Left renal pelvis (tissue), 4 donors: ENCODE measurements at places on chromosomes 2 and 18.

DNA sequence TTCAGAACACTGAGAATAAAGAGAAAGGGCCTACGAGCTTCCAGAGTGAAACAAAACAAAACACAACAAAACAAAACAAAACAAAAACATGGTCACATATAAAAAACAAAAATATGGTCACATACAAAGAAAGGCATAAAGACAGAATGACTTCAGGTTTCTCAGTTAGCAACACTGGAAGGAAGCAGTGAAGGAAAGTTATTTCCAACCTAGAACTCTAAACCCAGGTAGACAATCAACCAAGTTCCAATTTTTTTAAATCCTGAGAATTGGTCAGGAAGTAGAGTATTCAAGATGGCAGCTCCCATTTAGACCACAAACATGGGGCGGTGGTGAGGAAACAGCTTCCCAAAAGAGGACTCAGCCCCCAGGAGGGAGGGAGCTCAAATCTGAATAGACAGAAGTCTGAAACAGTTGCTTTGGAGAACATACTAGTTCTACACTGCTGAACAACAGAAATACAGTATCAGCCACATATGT is 9.1 kb downstream of the DRC1 start:
- DNase-seq: no peak

- DNase-seq: no peak
Observed at GRCh38 chr18:5759194-5759593, 136.1 kb downstream of the TMEM200C start.

GRCh38 chr2:158724803-158725381 is 70.2 kb upstream of the DAPL1 start:
- DNase-seq: no peak

DNA sequence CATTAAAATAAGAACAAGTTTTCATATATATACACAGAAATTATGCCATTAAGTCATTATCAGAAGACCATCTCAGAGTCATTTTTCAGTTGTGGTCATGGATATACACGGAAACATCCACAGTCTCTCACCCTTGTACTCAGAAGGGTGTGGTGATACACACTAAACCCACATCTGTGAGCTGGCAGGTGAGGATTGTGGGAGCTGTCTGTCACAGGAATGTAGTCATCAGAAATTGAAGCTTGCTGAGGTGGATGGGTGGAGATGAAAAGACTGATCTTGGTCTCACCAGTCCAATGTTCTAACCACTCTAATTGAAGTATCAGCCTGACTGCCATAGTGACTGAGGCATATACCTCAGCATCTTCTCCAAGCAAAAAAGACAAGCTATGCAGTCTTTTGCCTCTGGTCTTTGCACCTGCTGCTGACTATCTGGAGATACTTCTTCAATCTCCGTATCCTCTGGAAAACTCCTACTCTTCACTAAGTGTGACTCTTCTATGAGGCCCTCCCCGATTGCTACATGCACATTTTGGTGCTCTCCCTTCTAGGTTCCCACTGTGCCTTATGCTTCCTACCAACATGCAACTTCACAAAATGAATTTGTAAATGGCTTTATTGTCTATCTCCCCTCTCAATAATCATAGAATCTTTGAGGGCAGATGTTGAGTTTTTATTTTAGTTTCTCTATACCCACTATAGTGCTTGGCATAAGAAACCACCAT is 232.8 kb downstream of the DYM start:
- DNase-seq: no peak

DNA sequence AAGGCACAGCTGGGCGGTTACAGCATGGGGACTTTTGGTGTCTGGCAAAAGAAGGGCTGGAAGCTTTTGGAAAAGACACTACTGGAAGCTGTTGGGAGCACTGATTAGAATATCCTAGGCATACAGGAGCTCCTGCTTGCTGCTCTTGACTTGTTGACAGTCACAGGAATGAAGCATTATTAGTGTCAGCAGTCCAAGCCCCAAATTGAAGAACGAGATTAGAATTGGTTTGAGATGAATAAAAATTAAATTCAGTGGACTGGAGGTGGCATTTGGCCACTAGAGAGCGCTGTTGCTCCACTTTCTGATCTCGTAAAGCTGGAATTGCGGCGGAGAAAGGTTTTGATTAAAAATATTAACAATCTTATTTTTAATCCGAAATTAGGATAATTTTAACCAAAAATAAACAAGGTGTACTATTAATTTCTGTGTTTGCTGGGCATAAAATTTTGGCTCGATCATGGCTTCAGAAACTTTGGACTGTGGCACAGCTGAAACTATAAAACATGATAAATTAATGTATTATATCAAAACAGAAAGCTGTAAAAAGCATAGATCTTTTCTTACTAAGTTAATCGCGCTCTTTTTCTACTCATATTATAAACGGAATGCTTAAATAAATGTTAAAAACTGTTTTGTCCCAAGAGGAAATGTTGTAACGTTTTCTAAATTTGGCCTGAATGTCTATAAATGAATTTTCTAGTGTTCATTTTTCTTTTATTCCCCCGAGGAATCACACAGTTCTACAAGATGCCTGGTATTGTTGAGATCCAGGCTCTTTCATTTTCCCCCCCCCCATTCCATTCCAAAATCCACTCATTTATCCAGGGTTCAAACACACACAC is 2.4 kb upstream of the HOXD8 start:
- no peak for DNase-seq

DNA sequence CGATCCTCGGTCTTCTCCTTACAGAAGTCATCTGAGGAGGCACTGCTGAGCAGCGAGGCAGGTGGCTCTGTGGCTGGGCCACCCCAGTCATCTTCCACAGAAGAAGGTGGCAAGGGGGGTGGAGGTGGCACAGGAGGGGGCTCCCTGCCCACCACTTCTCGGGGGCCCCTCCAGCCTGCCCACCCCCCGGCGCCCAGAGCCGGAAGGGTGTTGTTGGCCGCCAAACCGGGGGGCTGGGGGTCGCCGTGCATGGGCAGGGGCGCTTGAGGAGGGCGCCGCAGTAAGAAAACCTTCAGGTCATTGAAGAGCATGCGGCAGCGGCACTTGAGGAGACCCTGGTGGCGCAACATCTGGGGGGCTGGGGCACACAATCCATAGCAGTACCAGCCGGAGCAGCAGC is 2.5 kb downstream of the MARCHF4 start:
- DNase-seq: no peak

GRCh38 chr2:173412628-173413027 is 58.0 kb downstream of the CDCA7 start:
- DNase-seq: no peak

- DNase-seq: no peak
Observed at GRCh38 chr2:38496927-38497669, 105.6 kb downstream of the HNRNPLL start.

DNA sequence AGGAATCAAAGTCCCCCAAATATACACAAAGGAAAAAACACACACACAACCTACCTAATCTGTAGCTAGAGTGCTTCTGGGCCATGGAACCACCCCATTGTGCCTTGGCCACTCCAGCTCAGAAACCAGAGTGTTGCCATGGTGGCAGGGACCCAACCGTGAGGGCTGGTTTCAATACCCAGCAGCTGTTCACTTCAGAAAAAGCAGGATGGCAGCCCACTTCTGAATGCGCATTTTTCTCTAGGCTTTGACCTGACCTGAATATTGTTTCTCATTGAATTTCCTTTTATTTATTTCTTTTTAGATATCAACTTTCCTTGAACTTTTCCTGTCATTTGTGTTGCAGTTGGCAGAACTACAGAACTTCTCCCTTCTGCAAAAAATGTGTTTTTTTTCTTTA is 43.0 kb upstream of the EHBP1 start:
- DNase-seq: no peak

DNA sequence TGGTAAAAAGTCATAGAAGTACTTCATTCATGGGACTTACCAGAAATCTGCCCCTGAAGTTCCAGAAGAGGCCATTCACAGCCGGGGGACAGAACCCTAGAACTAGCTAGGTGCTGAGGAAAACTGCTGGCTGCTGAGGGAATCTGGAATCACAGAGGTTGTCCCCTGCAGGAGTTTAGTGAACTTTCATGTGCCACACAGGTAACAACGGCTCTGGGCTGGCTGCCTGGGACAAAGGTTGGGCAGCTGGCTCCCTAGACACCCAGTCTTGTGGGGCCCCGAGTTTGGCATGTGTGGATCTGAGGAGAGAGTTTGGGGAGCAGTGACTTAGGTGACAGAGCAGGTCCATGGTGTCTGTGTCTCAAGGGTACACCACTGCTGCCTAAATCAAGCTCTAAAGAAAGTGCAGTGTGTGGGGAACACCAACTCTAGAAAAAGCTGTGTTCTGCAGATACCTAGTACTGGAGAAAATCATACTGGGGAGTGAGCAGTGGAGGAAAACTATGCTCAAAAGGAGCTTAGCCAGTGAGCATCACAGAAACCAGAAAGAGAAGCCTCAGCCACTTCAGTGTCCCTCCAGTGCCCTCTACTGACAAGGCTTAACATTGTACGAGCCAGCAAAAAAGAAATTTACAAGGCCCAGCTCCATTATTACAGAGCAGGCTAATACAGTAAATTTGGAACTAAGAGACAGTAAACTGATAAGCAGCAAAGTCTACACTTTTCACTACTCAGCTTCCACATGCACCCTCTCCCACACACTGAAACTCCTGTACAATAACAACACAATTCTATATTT is 15.2 kb downstream of the GALNT3 start:
- no peak for DNase-seq

DNA sequence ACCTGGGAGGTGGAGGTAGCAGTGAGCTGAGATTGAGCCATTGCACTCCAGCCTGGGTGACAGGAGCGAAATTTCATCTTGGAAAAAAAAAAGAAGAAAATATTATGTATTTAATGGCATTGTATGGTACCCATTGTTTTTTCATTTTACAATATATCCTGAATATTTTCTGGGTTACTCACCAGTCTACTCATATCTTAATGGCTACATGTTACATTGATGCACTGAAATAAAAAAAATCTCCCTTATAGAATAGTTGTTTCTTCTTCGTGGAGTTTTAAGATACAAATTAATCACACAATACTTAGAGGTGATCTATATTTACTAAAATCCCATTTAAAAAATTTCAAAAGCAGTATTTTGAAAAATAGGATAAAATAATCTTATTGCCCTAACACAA is 66.3 kb upstream of the XPO1 start:
- no peak for DNase-seq

DNA sequence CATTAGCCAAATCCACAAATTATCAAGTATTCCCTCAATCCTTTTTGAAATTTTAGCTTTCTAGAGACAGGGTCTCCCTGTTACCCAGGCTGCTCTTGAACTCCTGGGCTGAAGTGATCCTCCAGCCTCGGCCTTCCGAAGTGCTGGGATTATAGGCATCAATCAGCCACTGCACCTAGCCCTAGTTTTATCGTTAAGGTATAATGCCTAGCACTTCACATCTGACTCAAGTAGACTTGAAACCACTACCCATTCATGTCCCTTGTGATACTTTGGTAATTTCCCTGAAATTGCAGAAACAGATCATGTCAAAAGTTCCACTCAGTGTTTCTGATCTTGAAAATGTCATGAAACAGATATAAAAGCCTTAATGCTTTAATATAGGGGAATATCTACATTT is 26.3 kb downstream of the MEX3C start:
- no peak for DNase-seq

GRCh38 chr2:27024812-27025211 is 8.0 kb upstream of the TMEM214 start:
- no peak for DNase-seq

DNA sequence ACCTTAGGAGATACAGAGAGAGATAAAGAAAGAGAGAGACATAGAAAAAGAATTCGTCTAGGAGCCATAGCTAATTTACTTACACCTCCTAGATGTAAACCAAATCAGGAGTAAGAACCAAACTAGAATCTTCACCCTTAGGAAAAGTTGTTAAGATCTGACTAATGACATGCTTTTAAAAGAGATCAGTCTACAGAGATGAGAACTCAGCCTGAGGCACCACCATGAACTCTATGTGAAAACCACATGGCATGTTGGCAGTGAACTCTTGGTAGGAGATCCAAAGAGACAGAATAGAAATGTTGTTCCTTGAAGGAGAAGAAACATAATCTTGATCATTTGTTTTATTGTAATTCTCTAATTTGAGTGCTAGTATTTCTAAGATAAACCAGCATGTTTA is 585.4 kb upstream of the ID2 start:
- DNase-seq: no peak

DNA sequence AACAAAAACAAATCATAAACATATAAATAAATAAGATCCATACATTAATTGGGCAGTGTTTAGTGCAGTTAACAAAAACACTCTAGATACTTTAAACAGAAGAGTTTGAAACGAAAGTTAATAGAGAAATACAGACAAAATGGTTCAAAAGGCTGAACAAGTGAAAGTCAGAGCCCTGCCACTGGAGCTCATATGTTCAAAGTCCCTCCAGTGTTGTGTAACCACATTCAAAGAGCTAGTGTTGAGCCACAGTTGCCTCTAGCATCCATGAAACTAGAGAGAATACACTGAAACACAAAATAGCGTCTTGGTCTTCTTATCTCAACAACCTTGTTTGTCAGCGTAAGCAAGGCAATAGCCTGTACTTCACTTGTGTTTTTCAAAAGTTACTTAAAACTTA is 1309.8 kb upstream of the NRXN1 start:
- no peak for DNase-seq

DNA sequence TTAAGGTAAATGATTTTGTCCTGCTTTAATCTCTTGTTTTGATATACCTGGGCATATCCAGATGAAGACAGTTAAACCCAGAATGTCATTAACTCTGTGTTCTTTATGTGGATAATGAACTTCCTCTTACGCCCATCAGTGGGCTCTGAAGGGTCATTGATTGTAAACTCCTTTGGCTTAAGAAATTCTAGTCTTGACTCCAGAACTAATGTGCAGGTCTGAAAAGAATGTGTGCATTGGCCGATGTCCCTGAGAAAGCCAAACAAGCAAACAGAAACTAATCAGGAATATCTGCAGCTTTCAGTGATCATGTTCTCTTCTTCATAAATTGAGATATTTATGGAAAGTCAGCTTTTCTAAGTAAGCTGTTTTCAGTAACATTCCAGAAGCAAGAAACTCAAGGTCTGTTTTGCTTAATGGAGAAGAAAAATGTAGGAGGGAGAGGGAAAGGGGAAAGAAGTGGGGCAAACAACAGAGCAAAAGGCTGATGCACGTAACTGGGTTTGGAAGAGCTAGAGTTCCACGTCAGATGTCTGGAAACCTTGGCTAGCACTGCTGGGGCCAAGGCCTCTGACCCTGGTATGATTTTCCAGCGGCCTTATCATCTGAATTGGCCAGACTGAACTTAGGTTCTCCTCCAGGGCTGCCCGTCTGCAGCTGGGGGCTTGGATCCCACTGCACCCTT is 61.3 kb upstream of the FHL2 start:
- no peak for DNase-seq

- DNase-seq: no peak
Observed at GRCh38 chr18:55555395-55556027, 32.5 kb downstream of the TCF4 start.

GRCh38 chr18:21461460-21461859 is 139.0 kb downstream of the ESCO1 start:
- DNase-seq: no peak

- no peak for DNase-seq
Observed at GRCh38 chr18:42426496-42427015, 471.5 kb downstream of the PIK3C3 start.

GRCh38 chr2:10402062-10402585 is 46.0 kb downstream of the ODC1 start:
- DNase-seq: no peak

GRCh38 chr2:103435010-103435409 is 673.2 kb downstream of the TMEM182 start:
- no peak for DNase-seq
